Pons (tissue), 1 donor: ENCODE measurements at places on chromosomes 12 and 14.

GRCh38 chr14:20624495-20625070 lies 16.9 kb downstream of the OR6S1 start:
- no peak for DNase-seq

- peak; percentile 72 for DNase-seq
Measured at GRCh38 chr14:65491274-65491673, 78.7 kb downstream of the FUT8 start.

DNA sequence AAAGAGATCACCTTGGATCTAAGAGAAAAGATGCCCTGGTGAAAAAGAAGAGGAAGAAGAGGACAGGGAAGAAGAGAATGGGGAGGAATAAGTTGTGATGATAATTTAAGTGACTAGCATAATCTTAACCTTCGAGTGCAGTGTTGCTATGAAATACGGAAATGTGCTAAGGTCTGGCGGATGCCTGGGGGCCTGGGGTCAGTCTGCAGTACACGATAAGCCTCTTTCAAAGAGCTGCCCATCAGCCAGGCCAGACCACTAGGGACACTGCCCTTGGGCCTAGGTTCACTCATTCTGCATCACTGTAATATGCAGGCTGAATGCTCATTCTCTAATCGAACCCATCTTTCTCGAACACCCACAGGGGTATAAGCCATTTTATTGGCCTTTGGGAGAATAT lies 83.4 kb downstream of the PLEKHG3 start:
- no peak for DNase-seq

DNA sequence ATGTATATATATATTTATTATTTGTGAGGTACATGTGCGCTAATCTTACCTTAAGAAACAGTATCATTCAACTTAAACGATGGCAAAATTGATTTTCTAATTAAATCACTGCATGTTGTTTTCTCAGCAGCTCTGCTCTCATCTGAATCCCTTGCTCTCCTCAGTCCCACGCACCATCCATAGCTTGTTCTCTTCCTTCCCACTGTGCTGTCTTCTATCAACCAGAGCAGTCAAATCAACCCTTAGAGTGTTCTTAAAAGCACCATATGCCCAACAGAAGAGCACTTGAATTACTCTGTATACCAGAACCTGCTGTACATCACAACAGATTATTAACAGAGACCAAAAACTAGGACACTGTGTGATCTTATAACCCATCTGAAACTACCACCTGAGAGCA lies 209.4 kb upstream of the G2E3 start:
- DNase-seq = no peak

DNA sequence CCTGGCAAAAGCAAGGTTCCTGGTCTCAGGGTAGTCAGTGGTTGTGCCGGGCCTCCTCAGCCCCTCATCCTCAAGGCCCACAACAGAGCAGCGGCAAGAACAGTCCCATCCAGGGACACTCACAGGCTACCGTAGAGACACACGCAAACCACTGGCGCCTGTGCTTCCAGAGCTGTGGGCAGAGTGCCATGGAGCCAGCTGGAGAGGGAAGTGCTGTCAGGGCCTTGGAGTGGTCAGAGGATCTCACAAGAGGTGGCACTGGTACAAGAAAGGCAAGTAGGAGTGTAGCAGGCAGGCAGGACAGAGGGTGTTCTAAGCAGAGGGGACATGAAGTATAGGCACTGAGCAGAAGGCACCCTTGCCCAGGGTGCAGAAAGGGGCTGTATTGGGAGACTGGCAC lies 34.6 kb downstream of the ANKRD9 start:
- peak; percentile 80 for DNase-seq

GRCh38 chr12:50845021-50845647 lies 2.4 kb downstream of the TMPRSS12 start:
- DNase-seq = no peak

GRCh38 chr12:92556637-92557421 lies 146.0 kb upstream of the PLEKHG7 start:
- DNase-seq = no peak

DNA sequence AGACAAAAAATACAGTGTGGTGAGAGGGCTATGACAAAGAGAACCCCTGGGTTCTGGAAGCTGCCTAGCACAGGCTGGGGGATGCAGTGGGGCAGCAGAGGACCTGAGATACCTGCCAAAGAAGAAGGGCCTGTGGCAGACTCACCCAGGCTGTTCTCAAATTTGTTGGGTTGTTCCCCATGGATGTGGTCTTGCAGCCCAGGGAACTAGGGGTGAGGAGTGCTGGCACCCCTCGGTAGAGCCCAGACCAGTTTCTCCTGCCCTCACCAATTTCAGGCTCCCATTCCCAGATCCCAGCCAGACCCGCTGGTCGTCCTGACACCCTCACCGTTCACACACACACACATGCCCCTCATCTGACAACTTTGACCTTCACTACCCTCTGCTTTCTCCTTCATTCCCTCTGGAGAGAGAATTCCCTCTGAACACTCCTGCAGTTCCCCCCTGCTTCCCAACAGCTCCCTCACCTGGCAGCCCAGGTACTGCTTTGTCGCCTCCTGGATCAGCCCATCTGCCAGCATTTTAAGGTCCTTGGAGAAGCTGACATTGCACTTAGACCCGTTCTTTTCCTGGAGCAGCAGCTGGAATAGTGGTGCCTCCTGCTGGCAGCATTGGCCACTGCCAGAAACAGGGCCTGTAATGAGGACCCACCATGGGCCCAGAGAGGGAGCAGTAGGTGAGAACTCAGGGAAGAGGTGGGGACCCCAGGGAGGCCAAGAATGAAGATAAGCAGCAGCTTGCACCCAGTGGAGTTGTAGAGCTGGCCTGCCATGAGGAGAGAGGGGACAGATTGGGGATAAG lies 5.9 kb upstream of the GDF11 start:
- DNase-seq = peak; percentile 79
